Amniotic stem cell (primary cell): ENCODE measurements at places on chromosomes 11 and 22.

DNA sequence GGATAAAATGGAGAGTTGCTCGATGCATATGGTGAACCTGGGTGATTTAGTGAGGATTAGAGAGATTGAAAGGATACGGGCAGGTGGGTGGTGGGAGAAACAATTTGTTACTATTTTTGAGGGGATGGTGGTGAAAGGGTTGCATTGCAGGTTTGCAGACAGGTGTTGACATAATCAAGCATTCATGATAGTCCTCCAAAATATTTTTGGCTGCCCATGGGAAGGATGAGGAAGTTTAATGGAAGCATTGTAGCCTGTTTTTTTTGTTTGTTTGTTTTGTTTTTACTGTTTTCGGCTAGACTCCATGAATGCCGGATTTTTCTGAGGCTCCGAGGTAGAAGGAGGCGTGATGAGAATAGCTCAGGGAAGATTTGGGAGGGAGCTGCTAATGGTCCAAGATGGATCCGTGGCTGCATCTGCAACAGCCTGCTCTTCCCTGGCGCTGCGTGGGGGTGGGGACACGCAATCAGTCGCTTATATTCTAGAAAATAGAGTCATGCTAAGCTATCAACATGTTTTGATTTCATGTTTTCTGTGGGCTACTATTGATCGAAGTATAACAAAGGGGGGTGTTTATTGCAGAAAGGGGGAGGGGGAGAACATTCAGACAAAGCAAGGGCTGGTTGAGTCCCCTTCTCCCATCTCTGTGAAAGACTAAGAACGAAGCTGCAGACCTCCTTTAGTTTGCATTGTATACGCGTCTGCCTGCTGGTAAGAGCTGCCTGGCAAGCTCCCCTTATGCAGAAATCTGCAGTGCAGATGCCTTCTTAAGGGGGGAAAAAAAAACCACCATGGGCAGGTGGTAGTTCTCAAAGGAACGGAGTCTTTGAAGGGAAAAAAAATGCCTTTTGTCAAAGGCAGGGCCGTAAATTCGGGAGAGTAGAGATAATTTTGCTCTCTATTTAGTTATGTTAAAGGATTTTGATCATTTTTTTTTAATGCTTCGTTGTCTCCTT lies 1.0 kb downstream of the RTN3 start:
- no peak for DNase-seq

DNA sequence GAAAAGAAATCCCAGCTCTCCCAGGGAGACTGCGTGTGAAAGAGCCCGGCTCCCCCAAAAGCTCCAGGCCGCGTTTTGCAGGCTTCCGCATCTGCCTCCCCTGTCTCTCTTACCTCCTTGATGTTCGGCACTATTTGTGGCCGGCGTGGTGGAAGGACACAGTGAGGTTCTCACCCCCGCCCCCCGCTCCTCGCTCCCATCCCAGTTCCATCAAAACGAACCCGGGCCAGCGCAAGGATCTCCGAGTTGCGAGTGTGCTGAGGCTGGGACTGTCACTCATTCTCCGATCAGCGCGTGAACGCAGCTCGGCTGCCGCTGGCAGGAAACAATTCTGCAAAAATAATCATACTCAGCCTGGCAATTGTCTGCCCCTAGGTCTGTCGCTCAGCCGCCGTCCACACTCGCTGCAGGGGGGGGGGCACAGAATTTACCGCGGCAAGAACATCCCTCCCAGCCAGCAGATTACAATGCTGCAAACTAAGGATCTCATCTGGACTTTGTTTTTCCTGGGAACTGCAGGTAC lies at the start of gene NCAM1:
Gene NCAM1 (plus strand): TSS at position 275 of the 523 bp plus-strand sequence.
- no peak for DNase-seq

DNA sequence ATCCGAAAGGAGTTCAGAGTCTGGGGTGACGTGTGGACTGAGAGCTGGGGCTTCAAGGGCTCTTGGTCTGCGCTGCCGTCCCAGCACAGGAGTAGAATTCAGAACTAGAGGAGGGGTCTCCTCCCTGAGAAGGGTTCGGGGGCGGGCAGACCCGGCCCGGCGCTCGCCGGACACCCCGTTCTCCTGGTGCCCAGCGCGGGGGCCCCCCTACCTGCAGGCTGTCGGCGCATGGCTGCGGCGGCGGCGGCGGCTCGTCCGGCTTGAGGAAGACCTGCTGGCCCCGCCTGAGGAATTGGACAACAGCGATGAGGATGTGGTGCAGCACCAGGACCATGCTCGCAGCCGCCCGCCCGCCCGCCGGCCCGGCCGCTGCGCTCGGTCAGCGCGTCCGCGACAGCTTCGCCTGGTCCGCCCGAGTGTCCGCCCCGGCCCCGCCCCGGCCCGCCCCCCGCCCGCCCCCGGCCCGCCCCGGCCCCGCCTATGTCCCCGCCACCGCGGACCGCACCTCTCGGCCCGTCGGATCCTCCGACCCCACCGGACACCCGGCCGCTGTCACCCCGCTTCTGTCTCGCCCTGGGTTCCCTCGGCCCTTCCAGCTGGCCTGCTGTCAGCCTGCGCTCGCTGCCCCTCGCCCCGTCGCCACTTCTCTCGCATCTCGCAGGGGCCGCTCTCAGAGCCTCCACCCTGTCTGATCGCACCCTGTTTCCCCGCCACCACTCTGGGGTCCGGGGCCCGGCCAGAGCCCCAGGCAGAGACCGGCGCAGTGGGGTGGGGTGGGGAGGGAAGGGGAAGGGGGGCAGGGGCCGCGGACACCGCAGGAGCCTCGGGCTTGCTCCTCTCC lies 32.0 kb downstream of the PDE2A start:
- no peak for DNase-seq

DNA sequence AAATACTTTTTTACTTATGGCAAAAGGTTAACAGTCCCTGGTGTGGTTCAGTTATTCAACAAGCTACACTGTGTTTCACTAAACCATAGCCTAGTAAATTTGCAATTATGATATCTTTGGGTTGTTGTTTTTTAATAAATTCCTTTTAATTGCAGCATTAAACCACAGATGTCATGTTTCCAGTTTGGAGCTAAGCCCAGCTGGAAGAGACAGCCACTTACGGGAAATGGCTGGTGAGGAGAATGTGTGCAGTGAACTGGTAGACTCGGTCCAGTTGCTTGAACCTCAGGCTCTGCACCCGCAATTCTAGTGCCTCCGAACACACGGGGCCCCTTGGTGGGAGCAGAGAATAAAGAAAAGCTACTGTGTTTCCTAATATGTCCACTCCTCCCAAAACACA lies 70.8 kb downstream of the WNT11 start:
- DNase-seq = no peak

- DNase-seq = no peak
Measured at GRCh38 chr11:119108857-119109221, 1.7 kb downstream of the C2CD2L start.

DNA sequence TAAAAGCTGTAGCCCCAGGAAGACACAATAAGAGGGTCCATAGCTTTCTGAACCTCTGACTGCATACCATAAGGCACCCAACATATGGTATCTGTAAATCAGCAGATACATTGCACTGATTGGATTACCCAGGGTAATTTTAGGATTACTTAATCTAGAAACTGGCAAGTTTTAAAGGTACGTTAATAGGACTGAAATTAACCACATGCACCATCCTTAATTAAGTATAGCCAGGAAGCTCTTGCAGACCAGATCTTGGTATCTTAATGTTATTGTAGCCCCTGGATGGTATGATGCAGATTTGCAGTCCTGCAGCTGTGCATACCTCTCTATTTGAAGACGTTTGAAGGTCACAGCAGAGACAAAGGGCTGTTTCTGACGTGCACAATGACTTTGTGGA lies 72.8 kb downstream of the ARHGAP42 start:
- no peak for DNase-seq

DNA sequence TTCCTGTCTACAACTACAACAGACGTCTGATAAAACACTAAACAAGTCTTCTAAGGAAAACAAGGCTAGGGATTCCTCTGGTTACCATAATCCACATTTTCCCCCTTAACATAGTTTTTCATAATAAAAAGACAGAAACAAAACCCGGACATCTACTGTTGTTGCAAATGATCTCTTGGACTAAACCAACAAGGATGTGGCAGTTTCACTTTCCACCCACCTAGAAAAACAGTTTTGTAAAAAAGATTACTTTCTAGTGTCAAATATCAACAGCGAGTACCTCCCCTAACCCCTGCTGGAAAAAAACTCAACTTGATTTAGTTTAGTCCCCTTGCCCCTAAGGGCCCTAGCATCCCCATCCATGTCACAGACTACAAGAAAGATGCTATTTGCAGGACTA lies 5.4 kb downstream of the GNG3 start:
- DNase-seq = no peak

DNA sequence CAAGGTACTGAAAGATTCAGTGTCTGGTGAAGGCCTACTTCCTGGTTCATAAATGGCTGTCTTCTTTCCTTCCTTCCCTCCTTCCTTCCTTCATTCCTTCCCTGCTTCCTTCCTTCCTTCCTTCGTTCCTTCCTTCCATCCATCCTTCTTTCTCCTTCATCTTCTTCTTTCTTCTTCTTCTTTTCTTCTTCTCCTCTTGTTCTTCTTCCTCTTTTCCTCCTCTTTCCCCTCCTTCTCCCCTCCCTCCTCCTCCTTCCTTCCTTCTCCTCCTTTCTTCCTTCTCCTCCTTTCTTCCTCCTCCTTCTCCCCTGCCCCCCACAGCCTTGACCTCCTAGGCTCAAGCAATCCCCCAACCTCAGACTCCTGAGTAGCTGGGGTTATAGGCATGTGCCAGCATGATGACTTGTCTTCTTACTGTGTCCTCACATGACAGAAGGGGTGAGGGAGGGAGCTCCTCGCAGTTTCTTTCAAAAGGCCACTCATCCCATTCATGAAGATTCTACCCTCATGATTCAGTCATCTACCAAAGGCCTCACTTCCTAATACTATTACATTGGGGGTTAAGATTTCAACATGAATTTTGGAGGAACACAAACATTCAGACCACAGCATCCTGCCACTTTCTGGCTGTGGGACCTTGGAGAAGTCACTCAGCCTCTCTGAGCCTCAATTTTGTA lies 22.6 kb upstream of the CCDC134 start:
- no peak for DNase-seq

DNA sequence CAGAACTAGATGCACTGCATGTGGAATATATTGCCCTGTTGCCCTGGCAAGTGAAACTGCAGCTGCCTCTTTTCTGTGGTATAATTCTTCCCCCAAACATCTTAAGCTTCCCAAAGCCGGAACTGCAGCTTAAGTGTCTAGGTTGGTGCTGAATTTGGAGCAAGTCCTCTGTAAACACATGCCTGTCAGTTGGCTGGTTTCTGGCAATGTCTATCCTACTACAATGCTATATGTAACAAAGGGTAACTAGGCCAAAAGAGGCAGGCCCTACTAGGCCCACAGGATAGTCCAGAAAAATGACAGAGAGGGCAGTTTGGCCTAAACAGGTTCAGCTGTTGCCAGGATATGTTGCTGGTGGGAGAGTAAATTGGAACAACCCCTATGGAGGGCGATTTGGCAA lies 27.9 kb downstream of the ASCC2 start:
- no peak for DNase-seq

DNA sequence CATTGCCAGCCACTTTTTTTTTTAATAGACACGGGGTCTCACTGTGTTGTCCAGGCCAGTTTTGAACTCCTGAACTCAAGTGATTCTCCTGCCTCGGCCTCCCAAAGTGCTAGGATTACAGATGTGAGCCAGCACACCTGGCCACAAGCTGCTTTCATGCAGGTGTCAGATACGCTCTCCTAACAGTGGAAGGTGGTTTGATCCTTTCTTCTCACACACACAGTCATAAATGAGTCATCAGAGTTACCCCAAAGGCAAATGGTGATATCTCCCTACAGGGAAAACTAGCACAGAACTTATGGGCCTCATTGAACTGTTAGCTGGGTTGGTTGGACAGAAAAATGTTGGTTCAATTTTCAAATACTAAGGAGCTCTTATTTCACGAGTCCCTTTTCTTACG lies 38.2 kb upstream of the UBASH3B start:
- DNase-seq = no peak

- no peak for DNase-seq
Measured at GRCh38 chr11:96235751-96236150, 107.2 kb downstream of the MAML2 start.

GRCh38 chr11:111871693-111872161 lies 346 bp upstream of the ALG9 start:
- no peak for DNase-seq

DNA sequence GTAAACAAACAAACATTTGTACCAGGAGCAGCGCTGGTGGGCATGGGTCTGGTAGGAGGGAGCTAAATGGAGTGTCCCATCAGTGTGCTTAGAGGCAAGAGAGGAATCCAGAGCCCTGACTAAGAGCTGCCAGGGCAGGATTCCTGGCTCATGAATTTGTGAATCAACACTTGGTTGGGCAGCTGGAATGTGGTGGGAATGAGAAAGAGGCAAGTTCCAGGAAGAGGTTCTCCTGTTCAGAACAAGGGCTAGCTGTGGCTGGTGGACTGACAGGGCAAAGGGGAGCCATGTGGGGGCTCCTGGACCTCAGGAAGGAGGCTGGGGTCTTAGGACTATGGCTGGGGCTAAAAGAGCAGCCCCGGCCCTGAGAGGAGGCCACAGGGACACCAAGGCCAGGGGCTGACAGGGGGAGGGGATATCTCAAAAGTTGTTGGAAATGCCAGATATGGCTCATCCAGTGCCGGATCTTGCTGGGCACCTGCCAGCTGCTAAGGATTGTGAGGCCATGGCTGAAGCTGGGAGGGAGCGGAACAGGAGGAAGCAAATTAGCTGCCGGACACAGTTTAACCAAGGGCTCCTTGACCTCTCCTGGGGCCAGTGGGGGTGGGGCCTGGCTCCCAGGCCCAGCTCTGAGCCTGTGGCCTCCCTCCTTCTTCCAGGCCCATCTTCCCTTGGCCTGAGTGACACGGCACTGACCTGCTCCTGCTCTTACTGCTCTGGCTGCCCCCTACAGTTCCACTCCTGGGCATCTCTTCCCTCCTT lies 14.6 kb upstream of the P2RY6 start:
- DNase-seq = peak; percentile 88

DNA sequence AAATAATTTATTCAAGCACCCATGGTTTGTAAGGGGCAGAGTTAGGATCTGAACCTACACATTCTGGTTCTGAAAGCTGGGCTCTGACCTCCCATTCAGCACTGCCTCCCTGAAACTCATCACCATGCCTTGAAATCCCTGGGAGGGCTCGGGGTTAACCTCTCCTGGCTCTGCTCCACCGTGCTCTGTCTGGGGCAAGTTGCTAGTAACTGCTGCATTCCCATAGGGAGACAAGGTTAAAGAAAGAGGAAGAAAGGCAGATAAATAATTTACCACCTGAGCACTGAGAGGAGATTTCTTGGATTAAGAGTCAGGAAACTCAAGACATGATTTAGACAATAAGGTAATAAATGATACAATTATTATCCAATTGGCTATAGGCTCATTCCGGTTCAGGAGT lies 199.3 kb downstream of the KIF18A start:
- no peak for DNase-seq

- DNase-seq = no peak
Measured at GRCh38 chr11:21205205-21205604, 535.8 kb downstream of the NELL1 start.

DNA sequence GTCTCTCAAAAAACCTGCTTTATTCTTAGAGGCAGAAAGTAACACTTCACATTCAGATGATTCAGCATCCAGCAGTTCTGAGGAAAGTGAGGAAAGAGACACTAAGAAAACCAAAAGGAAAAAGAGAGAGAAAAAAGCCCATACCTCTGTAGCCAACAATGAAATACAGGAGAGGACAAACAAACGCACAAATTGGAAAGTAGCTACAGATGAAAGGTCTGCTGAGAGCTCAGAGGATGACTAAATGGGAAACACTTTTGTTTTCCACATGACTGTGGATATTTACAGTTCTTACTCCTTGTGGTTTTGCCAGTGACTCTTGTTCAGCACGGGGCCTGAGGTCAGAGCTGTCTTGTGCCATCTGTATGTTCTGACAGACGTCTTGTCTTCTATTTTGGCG lies 3.8 kb downstream of the TIMM8B start:
- no peak for DNase-seq
